ENCODE measurements at places on chromosomes 6 and 20.
A peak's percentile ranks its signal among the peaks of the same experiment; 100 is the strongest.

- DNase-seq, result no peak
Observed at GRCh38 chr6:89488438-89488837, 55.5 kb downstream of the ANKRD6 start.

GRCh38 chr20:59204165-59204894 lies 40.7 kb downstream of the ZNF831 start:
- no peak for DNase-seq

DNA sequence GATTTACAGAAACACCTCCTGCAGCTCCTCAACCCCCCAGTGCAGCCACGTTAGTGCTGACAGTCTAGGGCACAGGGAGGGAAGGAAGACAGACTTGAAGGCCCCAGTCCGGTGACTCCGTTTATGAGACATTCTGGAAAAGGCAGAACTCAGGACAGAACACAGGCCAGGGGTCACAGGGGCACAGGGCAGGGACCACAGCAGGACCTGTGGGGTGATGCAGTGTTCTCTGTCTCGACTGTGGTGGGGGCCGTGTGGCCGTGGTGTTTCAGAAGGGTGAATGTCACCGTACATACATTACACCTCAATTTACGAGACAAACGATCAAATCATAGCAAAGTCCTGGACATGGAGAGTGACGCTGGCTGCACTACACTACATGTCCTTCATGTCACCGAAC lies 11.3 kb downstream of the BHLHE23 start:
- DNase-seq, result no peak

- peak; percentile 71 for DNase-seq
Observed at GRCh38 chr20:51542033-51542570, 417 bp downstream of the NFATC2 start.

DNA sequence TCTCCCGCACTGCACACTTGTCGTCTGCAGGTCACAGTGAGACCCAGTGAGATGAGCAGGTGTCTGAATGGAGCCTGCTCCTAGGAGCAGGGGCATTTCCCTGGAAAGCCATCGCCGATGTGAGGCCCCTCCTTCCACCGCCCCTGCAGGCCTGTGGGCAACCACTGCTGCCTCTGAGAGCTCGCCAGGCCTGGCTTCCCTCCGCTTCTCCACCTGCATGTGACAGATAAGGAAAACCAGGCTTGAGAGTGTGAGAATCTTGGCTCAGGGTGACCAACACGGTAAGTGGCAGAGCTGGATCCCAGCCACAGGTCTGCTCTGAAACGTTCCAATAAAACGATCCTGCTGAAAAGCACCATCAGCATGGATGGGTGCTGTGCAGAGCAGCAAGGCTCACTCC lies 332.8 kb downstream of the CDH4 start:
- DNase-seq, result no peak

DNA sequence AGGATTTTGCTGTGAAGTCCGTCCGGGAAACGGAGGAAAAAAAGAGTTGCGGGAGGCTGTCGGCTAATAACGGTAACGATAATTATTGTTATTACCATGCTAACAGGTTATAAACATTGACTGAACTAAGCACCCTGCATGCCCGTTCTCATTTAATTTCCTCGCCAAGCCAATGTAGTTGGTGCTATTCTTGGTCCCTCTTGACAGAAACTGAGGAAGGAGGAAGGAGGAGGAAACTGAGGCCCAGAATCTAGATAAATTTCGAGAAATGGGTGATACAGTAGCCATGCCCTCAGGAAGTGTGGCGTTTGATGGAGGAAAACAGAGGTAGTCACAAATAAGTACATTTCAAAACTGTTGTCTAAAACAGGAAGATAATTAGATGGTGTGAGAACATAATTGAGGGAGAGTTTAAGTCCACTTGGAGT lies 474 bp downstream of the TPX2 start:
- no peak for DNase-seq

GRCh38 chr6:7183707-7184106 lies 75.9 kb downstream of the RREB1 start:
- DNase-seq, result no peak

GRCh38 chr6:145704143-145704781 lies 31.1 kb downstream of the EPM2A start:
- DNase-seq, result peak; percentile 9

DNA sequence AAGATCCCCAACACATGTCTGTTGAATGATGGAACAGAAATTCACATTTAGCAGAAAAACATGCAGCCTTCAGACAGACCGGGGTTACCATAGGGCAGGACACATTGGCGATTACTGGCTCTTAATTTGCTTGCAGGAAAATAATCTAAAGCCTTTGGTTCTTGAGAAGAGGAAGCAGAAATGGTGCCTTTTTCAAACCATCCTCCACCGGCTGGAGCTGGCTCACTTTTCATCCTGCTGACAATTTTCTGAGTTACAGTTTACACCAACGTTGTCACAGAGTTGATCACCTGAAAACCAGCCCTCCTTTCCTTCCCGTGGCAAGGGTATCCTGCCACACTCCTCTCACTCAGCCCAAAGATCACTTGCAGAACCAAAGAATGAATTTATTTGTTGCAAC lies 32.6 kb downstream of the SF3B5 start:
- no peak for DNase-seq

DNA sequence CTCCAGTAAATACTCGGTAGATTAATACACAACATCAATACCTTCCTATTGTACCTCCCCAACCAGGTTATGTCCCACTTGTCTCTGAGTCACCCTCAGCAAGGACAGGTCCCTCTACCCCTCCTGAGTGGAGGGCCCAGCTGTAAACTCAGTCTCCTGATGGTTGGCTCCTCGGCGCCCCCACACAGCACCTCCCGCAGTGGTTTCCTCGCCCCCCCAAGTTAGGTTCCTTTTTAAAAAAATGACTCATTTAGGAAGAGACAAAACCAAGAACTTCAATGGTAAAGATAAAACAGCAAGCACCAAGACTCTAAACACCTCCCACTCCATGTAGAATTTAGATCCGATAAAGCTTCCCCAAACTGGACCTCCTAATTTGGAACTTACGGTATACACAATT lies 83.5 kb downstream of the TRERF1 start:
- peak; percentile 48 for DNase-seq

DNA sequence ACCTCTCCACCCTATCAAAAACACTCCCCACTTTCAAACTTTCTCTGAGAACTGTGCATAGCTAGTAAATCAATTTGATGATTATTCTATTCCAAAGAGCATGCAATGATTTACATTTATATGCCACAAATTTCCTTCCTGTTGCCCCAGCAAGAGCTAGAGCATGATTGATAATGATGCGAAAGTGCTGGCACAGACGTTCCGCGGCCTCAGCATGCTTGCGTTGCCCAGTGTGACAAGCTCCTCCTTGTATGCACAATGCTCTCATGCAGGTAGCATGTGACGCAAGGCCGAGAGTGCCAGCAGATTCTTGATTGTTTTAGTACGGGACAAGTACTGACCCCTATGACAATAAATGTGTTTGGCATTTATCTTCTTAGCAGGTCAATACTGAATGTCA lies 696.3 kb upstream of the SLC35B3 start:
- DNase-seq, result no peak

- DNase-seq, result peak; percentile 15
Observed at GRCh38 chr20:3248167-3248992, 9.4 kb upstream of the SLC4A11 start.

DNA sequence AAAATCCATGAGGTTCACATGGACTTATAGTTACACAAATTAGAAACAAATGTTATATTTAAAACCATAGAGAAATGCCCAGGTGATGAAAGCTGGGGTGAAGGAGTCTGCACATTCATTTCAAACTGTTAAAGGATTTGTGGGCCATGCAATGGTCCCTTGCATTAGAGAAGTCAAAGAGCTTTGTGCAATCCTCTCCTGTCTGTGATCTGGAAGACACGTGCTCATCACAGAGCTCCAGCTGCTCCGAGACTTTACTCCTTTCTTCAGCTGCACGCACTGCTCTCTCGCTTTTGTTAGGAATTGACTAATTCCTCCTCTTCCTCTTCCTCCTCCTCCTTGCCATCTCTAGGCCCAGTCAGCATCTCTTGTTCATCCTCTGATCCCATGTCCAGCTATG lies 4.1 kb upstream of the AIF1 start:
- no peak for DNase-seq

DNA sequence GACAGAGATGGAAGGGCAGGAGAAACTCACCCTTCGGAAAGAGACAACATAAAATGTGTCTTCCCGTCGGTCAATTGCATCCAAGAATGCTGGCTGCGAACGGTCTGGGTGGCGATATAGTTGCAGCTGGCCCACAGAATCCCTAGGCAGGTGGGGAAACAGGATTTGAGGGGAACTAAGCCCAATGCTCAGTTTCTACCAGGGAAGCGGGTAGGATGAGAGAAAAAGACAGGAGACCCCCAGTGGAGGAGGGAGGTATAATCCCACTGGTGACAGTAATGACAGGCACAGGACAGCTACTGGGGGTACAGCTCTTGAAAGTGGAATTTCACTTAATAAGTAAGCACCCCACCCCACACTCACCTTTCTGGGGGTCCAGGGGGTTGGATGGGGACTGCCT lies 7.5 kb upstream of the TNXB start:
- DNase-seq, result no peak

DNA sequence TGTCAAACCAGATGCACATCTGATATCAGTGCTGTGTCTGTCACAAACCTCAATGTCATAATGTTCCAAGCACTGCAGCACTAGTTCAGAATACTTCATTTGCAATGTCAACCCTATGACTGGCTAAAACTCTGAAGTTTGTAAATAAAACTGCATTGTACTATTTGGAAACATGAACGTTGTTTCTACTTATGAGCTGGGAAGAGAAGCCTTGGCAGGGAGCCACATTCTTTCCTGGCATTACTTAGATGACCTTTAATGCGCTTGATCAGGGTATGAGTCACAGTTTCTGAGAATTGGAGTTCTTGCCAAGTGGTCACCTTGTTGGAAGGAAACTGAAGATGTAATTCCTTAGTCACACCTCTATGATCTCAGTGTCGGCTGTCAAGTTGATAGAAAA lies 664.8 kb upstream of the MMS22L start:
- no peak for DNase-seq

GRCh38 chr20:41339957-41340326 lies 679 bp upstream of the LPIN3 start:
- DNase-seq, result peak; percentile 83

DNA sequence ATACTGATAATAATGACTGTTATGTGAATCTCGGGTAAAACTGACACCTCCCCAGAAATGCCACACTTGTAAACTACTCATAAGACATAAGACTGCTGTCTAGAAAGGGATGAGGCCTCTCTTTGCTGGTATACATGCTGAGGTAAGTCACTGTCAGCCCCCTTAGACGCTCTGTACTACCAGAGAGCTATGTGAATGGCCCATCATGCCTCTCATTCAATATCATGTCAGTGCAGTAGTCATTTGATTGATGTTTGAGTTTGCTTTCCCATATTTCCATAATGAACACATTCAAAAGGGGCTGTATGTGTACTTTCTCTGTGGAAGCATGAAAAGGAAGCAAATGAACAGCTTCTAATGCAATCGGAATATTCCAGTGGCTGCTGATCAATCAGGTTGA lies 119.4 kb upstream of the AGPAT4 start:
- no peak for DNase-seq

DNA sequence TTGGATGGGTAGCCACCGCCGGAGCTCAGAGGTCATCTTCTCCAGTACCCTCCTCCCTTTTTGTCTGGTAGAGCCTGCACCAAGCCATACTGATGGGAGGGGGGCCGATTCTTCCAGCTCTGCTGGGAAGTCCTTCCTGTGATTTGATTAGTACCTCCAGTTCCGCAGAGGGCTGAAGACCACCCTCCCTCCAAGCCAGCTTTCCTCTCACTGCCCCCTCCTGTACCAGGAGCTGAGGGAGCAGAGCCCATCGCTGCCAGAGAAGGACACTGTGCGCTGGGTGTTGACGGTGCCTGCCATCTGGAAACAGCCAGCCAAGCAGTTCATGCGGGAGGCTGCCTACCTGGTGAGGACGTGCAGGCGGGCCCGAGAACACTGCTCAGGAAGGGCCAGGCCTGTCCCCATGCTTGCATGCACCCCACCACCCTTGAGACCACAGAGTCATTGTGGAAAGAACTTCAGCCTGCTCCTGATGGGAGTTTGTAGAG lies 13.2 kb downstream of the HSPA12B start:
- DNase-seq, result no peak

- no peak for DNase-seq
Observed at GRCh38 chr6:131894493-131895424, 56.4 kb downstream of the CCN2 start.

DNA sequence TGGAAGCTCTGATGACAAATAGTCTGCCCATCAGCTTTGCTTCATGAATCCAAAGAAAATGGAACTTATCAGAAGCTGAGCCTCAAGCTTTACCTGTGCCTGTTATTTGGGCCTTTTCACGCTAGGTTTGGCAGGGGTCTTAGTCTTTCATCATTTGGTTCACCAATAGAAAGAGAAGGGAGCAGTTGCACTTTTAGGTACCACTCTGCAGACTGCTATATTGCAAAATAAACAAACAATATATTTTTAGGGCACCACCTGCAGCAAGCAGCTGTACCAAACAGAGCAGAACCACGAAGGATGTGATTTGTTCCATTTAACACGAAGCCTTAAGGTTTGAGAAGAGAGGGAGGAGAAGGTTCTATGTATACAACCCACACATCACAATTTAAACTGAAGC lies 291.4 kb upstream of the RNF217 start:
- no peak for DNase-seq

DNA sequence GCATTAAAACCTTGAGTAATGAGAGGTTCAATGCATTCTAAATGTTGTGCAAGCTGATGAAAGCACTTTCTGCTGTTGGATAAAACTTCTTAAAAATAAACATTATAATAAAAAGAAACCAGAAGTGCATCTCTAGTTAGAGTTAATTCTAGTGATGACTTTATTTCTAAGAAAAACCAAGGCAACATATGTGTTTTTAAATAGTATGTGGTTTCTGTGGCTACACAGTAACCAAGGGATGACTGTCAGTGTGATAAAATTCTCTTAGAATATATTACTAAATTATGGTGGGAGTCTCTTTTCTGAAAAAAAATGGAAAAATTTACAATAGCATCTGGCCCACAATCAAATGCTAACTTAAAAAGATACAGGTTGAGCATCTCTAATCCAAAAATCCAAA lies 117.0 kb downstream of the ME1 start:
- no peak for DNase-seq

DNA sequence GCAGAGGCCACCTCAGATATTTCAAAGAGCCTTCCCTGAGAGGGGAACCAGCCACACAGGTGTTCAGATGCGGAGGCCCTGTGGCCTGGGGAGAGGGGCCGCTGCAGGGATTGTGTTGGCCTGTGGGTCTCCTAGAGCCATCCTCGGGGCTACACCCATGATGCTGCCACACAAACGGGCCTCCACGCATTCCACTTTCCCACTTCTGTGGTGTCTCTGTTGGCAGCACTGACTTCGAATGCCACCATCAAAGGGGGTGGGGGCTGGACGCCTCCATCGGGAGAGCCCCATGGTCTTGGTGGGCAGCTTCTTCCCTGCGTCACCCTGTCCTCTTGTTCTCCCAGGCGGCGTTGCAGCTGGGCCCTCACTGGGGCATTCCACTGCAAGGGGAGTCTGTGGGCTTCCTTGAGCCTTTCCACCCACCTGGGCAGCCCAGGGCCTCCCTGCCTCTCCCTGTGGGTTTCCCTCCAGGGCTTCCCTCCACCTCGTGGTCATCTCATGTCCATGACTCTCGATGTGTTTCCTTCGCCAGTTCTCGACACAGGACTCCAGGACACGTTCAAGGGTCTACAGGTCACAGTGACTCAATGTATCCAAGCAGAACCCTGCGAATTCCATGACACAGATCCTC lies 145.5 kb downstream of the ERMARD start:
- DNase-seq, result no peak
